ENCODE measurements at places on chromosomes 12 and 14.
A peak's percentile ranks its signal among the peaks of the same experiment; 100 is the strongest.

DNA sequence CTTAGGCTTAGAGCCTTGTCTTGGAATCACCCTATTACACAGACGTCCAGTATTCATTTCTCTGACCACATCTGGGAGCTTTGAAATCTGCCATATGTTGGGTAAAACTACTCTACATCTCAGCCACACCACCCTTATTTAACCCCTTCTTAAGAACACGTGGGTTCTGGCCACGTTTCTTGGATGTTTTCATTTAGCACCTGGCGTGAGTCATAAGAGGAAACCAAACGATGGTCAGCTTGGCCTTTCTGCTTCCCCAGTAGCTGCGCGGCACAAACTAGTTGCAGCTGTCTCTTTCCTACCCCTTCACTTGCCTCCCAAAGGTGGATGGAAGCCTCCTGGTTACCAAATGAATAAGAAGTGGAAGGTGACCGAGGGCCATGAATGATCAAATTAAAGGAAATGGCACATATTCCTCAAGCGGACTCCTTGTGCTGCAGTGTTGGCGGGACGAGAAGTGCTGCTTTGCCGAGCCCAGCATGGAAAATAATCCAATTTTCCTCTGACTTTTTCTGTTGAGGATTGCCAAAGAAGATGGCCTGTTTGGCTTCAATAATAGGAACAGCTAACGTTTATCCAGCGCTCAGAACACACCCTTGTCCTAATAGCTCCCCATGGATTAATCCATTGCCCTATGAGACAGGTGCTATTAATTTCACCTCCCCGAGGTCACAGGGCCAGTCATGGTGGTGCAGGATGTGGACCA, 154.1 kb downstream of the ZNF664 start:
- H3K4me3 ChIP-seq = no peak overlapping the region
- H3K27me3 ChIP-seq = no peaks in the 10 kb centered on the region
- H3K36me3 ChIP-seq = no peaks in the 10 kb centered on the region
- DNase-seq = no peak

DNA sequence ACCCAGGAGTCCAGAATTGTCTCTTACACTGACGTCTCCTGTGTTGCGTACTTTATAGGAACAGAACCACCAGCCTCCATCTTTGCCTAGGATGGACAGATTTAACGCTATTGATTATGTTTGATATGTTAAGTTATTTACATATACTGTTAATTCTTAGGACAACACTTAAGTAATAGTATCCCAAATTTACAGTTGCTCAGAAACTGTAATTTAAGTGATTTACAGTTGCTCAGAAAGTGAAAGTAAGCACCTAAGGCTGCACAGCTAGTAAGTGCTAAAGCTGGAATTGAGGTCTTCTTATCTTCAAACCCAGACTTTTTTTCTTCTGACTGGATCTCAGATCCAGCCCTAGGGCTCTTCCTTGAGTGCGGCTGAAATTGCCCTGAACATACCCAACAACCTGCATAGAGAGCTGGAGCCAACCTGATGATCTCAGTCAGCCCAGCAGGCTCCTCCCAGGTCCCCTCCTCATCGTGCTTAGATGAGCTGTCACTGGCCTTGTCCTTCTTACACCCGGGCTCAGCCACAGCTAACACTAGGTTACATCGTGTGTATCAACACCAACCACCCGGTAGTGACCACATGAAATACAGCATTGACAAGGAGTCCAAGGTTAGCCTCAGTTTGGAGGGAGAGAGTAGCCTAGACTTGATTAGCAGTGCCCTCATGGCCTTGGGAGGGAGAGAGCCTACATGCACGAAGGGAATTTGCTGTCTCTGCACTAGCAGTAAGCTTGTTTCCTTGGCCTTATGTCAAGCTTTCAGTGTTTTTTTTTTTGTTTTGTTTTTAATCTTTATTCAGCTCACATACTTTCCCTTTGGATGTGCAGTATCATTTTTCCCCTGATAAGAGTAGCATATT, 111.1 kb upstream of the ARHGAP5 start:
- H3K27ac ChIP-seq = no peak overlapping the region
- no peaks in the 10 kb centered on the region for H3K27me3 ChIP-seq
- no peak for DNase-seq
- H3K4me1 ChIP-seq = peaks cover 10% of the 10 kb centered on the region

- no peaks in the 10 kb centered on the region for H3K36me3 ChIP-seq
- no peak for DNase-seq
- H3K4me3 ChIP-seq = no peak overlapping the region
- no peak overlapping the region for H3K27ac ChIP-seq
- no peaks in the 10 kb centered on the region for H3K27me3 ChIP-seq
- H3K4me1 ChIP-seq = no peaks in the 10 kb centered on the region
Measured at GRCh38 chr14:81319946-81320345, 80.2 kb downstream of the STON2 start.

DNA sequence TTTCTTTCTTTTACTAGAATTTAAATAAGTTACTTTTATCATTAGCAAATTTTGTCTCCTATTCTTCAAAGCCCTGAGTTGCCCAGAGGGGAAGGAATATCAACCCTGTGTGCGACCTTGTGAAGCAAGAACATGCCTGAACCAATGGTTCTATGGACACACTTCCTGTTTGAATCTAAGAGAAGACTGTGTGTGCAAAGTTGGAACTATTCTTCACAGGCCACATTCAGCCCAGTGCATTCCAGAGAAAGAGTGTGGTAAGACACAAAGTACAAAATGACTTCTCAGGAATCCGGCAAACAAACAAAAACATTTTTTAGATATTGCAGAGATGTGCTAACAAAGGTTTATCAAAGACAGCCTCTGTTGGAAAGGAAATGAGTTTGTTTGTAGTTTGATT, 90.8 kb upstream of the PTPRQ start:
- DNase-seq = no peak
- no peak overlapping the region for H3K4me3 ChIP-seq
- H3K4me1 ChIP-seq = no peaks in the 10 kb centered on the region
- H3K27me3 ChIP-seq = no peaks in the 10 kb centered on the region

DNA sequence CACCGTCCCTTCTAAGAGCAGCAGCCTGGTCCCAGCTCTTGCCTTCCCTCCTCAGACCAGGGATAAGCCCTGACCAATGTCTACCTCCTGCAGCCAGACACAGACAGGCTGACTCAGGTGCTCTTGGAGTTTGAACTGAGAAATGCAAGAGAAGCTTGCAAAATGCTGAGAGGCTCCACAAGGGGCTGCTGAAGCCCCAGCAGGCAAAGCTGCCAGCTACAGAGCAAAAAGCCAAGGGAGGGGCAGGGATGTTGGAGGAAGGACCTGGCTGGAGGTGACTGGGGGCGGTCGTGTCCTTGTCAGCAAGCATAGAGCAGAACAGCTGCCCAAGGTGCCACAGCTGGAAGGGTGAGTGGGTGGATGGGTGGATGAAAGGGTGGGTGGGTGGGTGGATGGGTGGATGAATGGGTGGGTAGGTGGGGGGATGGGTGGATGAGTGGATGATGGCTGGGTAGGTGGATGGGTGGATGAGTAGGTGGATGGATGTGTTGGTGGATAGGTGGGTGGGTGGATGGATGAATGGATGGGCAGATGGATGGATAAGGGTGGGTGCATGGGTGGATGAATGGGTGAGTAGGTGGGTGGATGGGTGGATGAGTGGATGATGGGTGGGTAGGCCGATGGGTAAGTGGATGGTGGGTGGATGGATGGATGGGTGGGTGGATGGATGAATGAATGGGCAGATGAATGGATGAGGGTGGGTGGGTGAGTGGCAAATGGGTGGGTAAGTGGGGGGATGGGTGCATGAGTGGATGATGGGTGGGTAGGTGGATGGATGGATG, 4.0 kb upstream of the INF2 start:
- H3K27ac ChIP-seq = no peak overlapping the region
- no peaks in the 10 kb centered on the region for H3K36me3 ChIP-seq
- H3K27me3 ChIP-seq = no peaks in the 10 kb centered on the region
- DNase-seq = peak; percentile 33
- H3K4me1 ChIP-seq = peaks cover 40% of the 10 kb centered on the region

- peak overlapping the region; percentile 66 for H3K4me3 ChIP-seq
- no peaks in the 10 kb centered on the region for H3K36me3 ChIP-seq
- no peak for DNase-seq
- no peaks in the 10 kb centered on the region for H3K27me3 ChIP-seq
- H3K27ac ChIP-seq = peak overlapping the region; percentile 79
Measured at GRCh38 chr14:75294649-75295033, 16.0 kb downstream of the FOS start.

Data from natural killer cell (primary cell).